Esophagus muscularis mucosa (tissue), 4 donors: ENCODE measurements at places on chromosomes 11 and 22. TPM values are rescaled to one million over a fixed set of nuclear protein-coding genes. Genes with fewer than 3 reads are reported as not detected.

Gene OOSP1
- total RNA-seq = not detected

- DNase-seq = no peak
Observed at GRCh38 chr22:21866833-21867527, 465 bp downstream of the MAPK1 start.

- no peak for DNase-seq
Observed at GRCh38 chr22:31346733-31347250, 646 bp upstream of the PATZ1 start.

Gene TIGD3
- not detected for total RNA-seq

GRCh38 chr11:78759071-78759470, 184.4 kb upstream of the NARS2 start:
- DNase-seq = no peak
